ENCODE measurements at places on chromosomes 5 and 9.

- DNase-seq = no peak
Measured at GRCh38 chr5:36724467-36725332, 118.3 kb downstream of the SLC1A3 start.

- DNase-seq = no peak
Measured at GRCh38 chr9:70564468-70565335, 150.2 kb upstream of the KLF9 start.

DNA sequence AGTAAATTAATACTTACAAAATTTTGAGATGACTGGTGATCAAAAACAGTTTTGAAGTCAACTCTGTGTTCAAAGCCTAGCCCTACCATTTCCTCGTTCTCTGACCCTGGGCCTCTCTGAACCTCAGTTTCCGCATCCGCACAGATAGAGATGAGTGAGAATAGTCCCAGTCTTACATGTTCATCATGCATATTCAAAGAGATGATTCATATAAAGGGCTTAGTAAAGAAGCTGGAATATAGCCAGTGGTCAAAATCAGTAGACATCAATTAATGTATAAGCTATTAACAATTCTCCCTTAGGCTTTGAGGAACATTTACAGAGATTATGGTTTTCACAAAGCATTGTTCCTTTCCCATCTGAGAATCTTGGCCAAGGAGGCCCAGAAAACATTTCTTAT lies 250.6 kb downstream of the SPOCK1 start:
- no peak for DNase-seq

GRCh38 chr5:150612905-150613670 lies 27.4 kb upstream of the SYNPO start:
- no peak for DNase-seq

DNA sequence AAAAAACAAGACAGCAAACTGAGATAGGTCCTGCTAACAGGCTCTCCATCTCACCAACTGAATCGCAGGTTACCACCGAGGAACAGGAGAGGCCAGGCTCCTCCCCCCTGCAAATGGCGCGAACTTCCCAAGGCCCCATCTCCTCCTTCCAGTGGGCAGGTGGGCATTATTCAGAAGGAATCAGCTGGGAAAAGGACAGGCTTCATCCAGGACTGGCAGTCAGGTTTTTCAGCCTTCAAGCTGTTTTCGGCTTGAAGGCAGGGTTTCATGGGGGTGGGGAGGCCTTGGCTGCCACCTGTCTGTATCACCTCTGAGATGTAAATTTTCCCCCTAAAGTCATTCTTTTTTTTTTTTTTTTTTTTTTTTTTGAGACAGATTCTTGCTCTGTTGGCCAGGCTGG lies 79.4 kb downstream of the SFXN1 start:
- DNase-seq = no peak

DNA sequence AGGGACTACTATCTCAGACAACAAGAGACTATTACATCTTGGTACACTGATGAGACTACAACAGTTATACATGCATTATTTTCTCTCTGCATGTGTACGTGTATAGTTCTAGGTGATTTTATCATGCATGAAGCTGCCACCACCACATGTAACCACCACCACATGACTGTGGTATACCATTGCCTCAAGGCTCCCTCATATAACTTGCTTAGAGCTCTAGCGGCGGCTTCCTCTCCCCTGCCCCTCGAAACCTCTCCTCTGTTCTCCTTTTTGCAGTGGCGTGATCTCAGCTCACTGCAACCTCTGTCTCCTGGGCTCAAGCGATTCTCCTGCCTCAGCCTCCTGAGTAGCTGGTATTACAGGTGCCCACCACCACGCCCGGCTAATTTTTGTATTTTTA lies 162.3 kb downstream of the AOPEP start:
- DNase-seq = no peak

GRCh38 chr5:94347130-94347529 lies 271.3 kb downstream of the KIAA0825 start:
- no peak for DNase-seq

- no peak for DNase-seq
Measured at GRCh38 chr5:56574778-56575177, 240.6 kb upstream of the MAP3K1 start.

DNA sequence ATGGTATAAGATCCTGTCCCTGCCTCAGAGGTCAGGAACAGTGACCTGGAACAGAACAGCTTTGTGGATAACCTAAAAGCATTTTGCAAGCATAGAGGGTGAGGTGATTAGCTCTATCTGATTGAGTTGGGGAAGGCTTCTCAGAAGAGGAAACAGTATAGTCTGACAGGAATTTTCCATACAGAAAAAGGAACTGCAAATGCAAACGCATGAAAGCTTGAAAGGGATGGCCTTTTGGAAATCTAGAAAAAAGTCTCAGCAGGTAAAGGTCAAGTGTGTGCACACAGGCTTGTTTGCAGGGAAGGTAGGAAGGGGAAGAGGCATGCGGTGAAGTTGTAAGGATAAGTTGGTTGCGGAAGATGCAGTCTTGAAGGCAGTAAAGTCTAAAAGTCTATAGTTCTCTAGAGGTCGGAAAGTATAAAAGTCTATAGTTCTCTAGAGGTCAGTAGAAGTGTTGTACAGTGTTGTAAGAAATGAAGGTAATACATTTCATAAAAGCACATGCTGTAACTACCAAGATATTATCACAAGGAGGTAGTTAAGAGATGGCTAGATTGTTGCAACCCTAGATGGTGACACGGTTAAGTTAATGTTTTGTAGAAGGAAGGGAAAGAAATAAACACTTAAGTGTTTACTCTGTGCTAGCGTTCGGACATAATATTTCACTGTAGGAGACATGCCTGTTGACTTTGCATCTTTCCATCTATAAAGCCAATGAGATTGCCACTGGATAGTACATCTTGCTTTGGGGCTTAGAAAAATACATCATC lies 16.7 kb upstream of the HSPB3 start:
- DNase-seq = no peak

GRCh38 chr5:71596169-71596568 lies 9.0 kb downstream of the MCCC2 start:
- no peak for DNase-seq

Measured in DMS 273 treated with DMSO at 0.1 percent for 48 hours (cell line).